ENCODE measurements at places on chromosomes 1 and 21. TPM values are rescaled to one million over a fixed set of nuclear protein-coding genes. Genes with fewer than 3 reads are reported as not detected.

Gene CGN
- total RNA-seq, result 0.07 TPM

GRCh38 chr1:100524355-100524754, 13.6 kb upstream of the GPR88 start:
- no peak overlapping the region for H3K4me3 ChIP-seq
- H3K36me3 ChIP-seq, result peaks cover 5% of the 10 kb centered on the region
- no peak for DNase-seq

Gene LAMTOR5
- total RNA-seq, result 90.4 TPM

DNA sequence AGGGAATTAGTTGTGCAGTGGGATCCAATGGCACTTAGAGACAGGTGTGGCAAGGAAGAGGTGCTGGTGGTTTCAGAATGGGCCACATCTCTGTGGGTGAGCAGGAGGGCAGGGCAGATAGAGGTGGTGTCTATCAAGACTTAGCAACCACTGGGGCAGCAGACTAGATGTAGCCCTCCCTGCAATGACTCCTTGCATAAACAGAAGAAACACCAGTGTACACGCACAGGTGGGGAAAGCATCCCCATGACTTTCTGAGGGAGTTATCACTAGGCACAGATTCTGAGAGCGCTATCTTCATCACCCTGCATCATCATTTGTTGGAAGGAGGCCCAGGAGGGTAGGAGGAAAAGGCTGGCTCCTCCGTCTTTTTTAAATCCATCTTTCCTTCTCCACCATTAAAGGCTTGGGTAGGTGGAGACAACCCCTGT, 58.4 kb downstream of the PLXNA2 start:
- no peaks in the 10 kb centered on the region for H3K27me3 ChIP-seq
- H3K36me3 ChIP-seq, result no peaks in the 10 kb centered on the region
- no peak overlapping the region for H3K27ac ChIP-seq
- H3K4me3 ChIP-seq, result no peak overlapping the region

Gene CD244
- 193 TPM for total RNA-seq

DNA sequence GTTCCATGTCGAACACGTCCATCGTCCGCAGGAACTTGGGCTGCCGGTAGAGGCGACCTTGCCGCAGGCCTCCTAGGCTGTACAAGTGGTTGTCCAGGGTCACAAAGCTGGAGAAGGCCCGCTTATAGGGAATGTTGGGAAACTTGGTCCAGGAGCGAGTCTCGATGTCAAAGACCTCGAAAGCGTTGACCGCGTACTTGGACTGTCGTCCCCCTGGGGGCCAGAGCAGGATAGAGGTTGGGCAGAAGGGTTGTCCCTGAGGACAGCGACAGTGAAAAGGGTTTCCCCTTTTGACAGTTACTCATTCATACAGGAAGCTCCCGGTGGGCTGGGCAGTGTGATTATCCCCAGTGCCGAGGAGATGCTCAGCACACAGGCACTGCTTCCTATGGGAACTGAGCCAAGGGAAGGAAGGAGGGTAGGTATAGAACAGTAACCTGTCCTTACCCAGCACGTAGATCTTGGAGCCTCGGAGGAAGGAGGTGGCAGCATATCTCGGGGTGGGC, 17.5 kb downstream of the KLHDC8A start:
- no peak overlapping the region for H3K4me3 ChIP-seq
- peaks cover 10% of the 10 kb centered on the region for H3K27me3 ChIP-seq

DNA sequence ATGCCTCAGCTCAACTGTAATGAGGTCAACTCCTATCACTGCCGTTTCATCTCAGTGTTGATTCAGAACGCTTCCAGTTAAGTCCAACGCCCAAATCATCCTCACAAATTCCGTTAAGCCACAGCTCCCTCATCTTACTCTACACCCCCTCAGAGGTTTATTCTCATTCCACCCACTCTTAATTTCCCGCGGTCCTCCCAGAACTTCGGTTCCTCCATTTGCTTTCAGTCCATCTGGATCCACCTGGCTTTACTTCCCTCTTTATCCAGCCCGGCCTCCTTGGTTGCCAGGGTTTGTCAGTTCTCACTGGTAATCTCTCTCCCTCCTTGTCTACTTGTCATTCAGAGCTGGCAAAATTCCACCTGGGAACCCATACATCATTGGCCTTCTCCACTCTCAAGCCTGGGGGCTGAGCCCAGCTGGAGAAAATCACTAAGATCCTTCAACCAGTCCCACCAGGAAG, 51.3 kb upstream of the RUNX1 start:
- no peak overlapping the region for H3K4me3 ChIP-seq
- DNase-seq, result no peak
- peaks cover 4% of the 10 kb centered on the region for H3K4me1 ChIP-seq
- H3K27me3 ChIP-seq, result no peaks in the 10 kb centered on the region

DNA sequence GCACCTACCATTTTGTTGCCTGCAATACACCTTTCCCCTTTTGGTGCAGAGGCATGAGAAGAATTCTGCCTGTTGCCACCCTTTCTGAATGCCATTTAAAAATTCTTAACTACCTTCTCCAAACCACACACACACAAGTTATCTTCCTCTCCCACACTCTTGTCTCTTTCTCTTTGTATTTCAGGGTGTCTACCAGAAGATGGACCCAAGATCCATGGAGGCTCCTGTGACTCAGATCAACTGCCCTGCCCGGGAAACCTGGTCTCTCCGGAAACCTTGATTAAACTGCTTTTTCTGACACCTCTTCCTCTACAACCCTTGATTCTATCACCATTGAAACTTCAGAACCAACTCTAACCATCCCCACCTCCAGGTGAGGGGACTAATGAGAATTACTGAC, 2.4 kb upstream of the TARS2 start:
- H3K4me3 ChIP-seq, result no peak overlapping the region
- no peak for DNase-seq
- H3K27me3 ChIP-seq, result no peaks in the 10 kb centered on the region
- peaks cover 7% of the 10 kb centered on the region for H3K36me3 ChIP-seq
- H3K27ac ChIP-seq, result no peak overlapping the region

Gene IFI44L
- 6.7 TPM for total RNA-seq

- no peak for DNase-seq
- H3K36me3 ChIP-seq, result no peaks in the 10 kb centered on the region
- no peaks in the 10 kb centered on the region for H3K27me3 ChIP-seq
- no peak overlapping the region for H3K4me3 ChIP-seq
- H3K27ac ChIP-seq, result no peak overlapping the region
Measured at GRCh38 chr1:13517193-13517812, 3.5 kb upstream of the LRRC38 start.

- H3K36me3 ChIP-seq, result no peaks in the 10 kb centered on the region
- DNase-seq, result peak; percentile 10
- no peaks in the 10 kb centered on the region for H3K27me3 ChIP-seq
- H3K4me3 ChIP-seq, result peak overlapping the region; percentile 89
- peaks cover 12% of the 10 kb centered on the region for H3K4me1 ChIP-seq
Measured at GRCh38 chr1:169795687-169796086, 980 bp upstream of the METTL18 start.

Data from natural killer cell (primary cell).